ENCODE measurements at places on chromosomes 6 and 20.
A peak's percentile ranks its signal among the peaks of the same experiment; 100 is the strongest.

DNA sequence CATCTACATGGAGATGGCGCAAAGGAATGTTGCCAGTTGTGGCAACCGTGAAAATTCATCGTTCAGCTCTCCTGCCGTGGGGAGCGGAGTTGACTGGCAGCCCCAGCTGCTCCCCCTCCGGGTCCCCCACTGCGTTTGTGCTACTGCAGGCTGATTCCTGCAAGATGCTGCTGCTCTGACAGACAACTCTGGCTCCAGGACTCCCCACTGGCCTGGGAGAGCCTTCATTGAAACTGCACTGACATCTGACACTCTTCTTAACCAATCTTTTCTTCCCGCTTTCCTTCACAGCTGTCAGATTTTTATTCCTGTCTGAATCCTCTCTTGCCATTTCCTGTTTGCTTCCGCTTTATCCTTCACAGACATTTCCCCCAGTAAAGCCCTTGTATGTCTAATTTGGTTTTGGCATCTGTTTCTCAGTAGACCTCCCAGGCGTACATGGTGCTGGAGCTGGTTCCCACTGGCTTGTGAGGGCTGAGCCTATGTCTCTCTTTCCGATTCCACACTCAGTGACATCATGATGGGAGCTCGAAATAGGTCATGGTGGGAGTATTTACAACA, 9.5 kb upstream of the ATRN start:
- DNase-seq: no peak

GRCh38 chr6:106516616-106517015, 112.7 kb downstream of the RTN4IP1 start:
- DNase-seq: no peak

GRCh38 chr6:168704678-168705077, 263.7 kb downstream of the SMOC2 start:
- no peak for DNase-seq

GRCh38 chr20:62059401-62059800, 6.3 kb downstream of the TAF4 start:
- peak; percentile 9 for DNase-seq

DNA sequence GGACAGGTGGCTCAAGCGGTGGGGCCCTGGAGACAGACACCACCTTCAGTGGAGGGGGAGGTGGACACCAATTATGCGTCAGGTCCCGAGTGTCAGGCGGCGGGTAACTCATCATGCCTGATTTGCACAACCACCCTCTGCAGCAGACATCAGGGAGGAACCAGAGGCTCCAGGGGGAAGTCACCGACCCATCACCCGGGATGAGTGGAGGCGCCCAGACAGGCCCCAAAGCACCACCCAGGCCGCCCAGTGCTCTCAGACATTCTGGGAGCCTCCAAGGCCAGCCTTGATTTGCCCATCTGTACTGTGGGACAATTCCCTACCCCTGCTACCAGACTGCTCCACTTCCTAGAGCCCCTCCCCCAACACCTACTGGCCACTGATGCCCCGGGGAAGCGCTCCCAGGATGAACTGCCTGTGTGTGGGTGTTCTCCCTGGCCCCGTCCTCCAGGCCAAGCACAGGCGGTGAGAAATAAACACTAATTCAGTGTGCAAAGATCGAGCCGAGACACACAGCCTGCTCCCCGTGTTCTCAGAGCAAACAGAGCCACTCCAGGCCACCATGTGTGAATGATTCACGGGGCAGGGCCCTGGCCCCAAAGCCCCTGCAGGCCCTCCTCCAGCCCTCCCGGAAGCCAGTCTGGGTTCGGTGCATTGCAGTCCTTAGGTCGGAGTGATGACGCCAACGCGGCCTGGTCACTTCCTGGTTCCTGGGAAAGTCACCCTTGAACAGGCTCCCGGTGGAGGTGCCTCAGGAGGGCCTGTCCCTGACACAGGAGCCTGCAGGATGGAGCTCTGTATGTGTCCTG, 107.2 kb downstream of the ASXL1 start:
- DNase-seq: no peak

DNA sequence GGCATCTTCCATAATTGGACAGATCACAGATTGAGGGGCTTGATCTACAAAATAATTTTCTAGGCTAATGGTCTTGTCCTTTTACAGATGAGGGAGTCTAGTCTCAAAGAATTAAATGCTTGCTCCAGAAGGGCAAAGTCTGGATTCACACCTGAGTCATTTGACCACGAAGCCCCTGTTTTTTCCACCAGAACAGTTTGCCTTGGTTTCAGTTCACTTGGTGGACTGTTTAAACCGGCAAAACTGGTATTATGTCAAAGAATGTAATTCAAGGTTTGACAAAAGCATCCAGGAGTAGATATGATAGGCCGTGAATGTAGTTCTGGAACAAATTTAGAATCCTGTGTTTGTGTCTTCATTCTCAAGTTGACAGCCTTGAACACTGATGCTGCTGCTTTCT, 3.3 kb downstream of the MYO6 start:
- DNase-seq: no peak

- DNase-seq: no peak
These were observed 504.5 kb downstream of the HDGFL1 start for GRCh38 chr6:23073821-23074220.

GRCh38 chr6:169587975-169588374, 113.9 kb downstream of the WDR27 start:
- no peak for DNase-seq

DNA sequence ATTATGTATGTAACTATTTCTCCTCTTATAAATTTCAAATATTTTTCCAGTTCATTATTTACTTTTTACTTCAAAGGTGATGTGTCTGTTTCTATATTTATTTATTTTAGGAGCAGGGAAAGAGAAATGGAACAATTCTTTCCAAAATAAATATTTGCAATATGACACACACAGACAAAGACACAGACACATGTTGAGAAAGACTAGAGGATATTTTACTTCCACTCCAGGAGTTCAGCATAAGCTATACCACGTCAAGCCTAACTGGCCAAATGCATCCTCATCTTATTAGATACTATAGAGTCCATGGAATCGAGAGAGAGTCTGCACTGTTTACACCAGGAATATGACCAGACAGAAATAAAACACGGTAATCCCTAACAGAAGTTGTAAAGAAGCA, 13.3 kb downstream of the RALGAPA2 start:
- no peak for DNase-seq

DNA sequence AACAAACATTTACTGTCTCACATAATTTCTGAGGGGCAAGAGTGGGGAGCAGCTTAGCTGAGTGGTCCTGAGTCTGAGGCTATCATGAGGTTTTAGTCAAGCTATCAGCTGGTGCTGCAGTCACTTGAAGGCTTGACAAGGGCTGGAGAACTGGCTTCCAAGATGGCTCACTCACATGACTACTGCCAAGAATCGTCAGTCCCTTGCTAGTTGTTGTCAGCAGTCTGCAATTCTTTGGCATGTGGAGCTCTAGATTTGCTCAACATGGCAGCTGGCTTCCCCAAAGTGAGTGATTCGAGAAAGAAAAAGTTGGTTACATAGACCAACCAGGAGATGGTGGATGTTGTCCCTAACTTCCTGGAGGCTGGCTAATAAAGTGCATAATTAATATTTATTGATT, 2.8 kb upstream of the LRRC1 start:
- DNase-seq: no peak

DNA sequence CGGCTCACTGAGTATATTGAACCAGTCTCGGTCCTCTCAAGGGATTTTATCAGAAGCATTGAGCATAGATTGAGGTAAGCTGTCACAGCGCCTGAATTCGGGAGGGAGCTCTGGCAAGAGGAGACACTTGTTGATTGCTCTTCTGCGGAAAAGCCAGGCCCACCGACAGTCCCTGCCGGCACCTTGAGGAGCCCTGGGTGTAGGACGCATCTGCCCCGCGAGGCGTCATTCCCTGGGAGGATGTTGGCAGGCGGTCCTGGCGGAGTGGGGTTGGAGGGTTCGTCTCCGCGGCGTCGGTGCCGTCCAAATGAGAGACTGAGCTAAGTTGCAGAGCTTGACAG, 843 bp downstream of the FBXO9 start:
- no peak for DNase-seq

- DNase-seq: no peak
These were observed 35.3 kb upstream of the PTGIS start for GRCh38 chr20:49603209-49603627.

GRCh38 chr20:58852543-58853271, at the start of gene GNAS:
GNAS (plus strand) TSS chr20:58852716.
- DNase-seq: no peak

DNA sequence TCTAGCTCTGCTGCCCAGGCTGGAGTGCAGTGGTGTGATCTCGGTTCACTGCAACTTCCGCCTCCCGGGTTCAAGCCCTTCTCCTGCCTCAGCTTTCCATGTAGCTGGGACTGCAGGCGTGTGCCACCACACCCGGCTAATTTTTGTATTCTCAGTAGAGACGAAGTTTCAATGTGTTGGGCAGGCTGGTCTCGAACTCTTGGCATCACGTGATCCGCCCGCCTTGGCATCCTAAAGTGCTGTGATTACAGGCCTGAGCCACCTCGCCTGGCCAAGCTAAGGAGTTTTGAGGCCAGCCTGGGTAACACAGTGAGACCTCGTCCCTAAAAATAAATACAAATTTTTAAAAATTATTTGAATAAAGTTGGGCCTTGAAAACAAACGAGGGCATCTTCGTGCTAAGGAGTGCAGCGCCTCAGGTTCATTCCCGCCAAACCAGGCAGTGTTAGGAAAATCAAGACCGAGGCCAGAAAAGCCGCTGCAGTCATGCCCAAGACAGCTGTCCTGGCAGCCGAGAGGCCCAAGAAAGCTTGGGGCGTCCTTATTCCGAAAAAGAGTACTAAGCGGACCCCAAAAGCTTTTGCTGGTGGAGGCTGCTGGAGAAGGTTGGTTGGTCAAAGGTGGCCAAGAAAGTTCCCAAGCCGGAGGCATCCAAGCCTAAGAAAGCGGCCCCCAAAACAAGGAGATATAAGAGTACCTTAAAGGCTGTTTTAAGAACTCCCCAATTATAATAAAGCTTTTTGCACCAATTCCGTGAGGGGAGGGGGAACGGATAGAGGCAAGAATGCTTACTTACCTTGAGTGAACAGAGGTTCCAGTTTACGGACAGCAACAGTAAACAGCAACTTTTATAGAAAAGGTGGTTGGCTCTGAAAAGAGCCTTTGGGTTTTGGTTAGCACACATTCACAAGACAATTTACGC, 109.0 kb downstream of the HFE start:
- DNase-seq: no peak

- DNase-seq: no peak
These were observed 1.7 kb downstream of the SLC17A2 start for GRCh38 chr6:25928562-25929324.

GRCh38 chr6:63347599-63347998, 27.8 kb upstream of the LGSN start:
- DNase-seq: no peak

GRCh38 chr6:120774275-120774674, 560.0 kb downstream of the TBC1D32 start:
- no peak for DNase-seq

- no peak for DNase-seq
These were observed 14.1 kb upstream of the SLC22A2 start for GRCh38 chr6:160272707-160273106.

DNA sequence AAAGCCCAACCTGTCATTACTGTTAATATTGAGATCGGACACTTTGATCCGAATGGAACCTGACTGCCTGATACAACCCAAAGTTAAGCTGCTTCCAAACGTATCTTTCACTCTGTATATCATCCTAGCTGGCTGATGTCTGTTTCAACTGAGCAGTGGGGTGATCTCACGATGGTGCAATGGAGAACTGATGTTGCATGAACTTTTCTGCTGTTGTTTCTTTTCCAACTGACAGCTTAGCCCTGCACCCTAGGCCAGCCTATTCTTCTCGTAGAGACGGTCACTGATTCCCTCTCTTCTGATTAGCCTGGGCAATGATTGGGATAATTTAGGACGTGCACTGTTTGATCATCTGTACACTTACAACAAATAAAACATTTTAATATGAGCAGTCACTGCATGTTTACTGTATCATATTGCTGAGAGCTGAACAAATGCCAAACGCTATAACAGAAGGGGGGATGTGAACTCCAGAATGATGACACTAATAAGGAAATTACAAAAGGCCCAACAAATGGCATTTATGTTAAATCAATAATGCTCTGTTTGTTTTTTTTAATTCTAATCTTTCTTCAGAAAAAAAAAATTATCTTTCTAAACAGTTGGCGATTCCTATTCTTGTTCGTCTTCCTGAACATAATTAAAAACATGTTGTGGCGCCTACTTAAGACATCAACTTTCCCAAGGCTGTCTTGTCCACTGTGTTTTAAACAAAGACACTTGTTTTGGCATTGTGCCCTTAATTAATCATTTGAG, 184.8 kb downstream of the ZNF217 start:
- no peak for DNase-seq

DNA sequence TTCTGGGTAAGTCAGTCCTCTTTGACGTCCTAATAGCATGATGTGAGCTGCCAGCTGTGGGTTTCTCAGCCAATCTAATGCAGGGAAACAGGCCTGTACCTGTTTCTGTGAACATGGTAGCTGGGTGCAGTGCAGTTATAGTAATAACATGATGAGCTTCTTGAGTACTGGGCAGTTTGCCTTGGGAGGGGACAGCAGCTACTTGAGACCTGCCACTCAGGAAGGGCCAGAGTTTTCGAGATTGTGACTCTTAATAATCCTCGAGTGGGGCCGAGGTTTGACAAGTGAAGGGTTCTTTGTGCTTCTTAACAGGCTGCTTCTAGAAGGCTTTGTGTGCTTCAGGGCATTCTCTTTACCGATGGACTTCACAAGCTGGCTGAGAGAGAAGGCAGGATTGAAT, 180.1 kb downstream of the JARID2 start:
- DNase-seq: no peak

DNA sequence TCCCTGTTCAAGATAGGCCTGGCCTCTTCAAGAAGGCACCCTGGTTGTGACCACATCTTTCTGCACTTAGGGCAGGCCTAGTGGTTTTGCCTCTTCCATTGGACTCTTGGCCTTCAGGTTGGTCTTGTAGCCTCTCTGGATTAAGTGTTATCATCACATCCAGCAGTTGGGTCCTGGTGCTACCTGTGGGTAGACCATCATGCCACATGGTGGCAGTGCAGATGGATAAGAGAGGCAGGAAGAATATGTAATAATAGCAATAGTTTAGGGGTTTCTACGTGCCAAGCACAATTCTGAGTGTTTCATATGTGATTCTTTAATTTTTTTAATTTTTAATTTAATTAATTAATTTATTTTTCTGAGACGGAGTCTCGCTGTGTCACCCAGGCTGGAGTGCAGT, 28.5 kb upstream of the SNRPB2 start:
- no peak for DNase-seq

Data from NCI-H1105 (cell line).